Activated CD4-positive, alpha-beta memory T cell treated with anti-CD3 and anti-CD28 coated beads for 36 hours (primary cell): ENCODE measurements at places on chromosomes 1 and 21.

DNA sequence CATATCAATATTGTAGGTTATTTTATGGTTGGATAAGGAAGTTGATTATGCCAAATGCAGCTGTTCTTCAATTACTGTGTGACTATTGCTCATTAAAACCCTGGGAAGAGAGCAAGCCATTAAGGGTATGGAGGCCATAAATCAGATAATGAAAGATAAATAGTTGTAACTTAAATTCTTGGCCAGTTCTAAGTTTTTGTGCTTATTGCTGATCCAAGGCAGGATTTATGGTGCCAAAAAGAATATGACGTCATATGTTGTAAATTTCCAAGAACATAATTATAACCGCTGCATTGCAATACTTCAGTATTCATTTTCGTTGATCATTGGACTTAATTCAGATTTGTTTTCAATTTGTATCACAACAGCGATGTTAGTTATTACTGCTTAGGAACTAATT, 211.6 kb downstream of the LRRC40 start:
- no peak for DNase-seq

- DNase-seq = no peak
Measured at GRCh38 chr1:82901561-82901960, 1097.4 kb downstream of the TTLL7 start.

GRCh38 chr21:39074508-39074907, 108.7 kb downstream of the PSMG1 start:
- DNase-seq = no peak

DNA sequence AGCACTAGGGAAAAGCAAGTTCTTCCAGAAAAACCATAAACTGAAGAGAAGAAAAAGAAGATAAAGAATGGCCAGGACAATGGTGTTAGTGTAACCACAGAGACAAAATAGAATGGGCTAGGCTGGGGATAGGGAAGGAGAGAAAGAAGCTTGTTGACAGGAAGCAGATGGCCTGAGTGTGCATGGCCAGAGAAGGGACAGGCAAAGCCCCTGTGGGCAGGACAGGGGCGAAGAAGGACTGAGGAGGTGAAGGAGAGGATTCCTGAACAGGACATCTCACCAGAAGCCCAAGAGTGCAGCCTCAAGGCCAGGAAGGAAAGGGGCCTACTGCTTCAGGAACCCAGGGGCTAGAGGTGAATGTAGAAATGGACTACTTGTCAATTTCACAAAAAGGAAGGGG, 29.3 kb downstream of the IQGAP3 start:
- DNase-seq = no peak

GRCh38 chr1:150187560-150187931, 37.8 kb downstream of the PLEKHO1 start:
- DNase-seq = no peak

DNA sequence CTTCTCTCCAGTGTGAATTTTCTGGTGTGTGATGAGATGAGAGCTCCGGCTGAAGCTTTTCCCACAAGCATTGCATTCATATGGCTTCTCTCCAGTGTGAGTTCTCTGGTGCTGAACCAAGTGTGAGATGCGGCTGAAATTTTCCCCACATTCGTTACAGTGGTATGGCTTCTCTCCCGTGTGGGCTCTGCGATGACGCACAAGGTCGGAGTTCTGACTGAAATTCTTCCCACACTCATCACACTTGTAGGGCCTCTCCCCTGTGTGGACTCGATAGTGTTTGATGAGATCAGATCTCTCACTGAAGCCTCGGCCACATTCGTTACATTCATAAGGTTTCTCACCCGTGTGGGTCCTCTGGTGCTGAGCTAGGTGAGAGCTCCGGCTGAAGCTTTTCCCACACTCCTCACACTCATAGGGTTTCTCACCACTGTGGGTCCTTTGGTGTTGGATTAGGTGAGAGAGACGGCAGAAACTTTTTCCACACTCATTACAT, 7.4 kb downstream of the ZNF436 start:
- peak; percentile 9 for DNase-seq

DNA sequence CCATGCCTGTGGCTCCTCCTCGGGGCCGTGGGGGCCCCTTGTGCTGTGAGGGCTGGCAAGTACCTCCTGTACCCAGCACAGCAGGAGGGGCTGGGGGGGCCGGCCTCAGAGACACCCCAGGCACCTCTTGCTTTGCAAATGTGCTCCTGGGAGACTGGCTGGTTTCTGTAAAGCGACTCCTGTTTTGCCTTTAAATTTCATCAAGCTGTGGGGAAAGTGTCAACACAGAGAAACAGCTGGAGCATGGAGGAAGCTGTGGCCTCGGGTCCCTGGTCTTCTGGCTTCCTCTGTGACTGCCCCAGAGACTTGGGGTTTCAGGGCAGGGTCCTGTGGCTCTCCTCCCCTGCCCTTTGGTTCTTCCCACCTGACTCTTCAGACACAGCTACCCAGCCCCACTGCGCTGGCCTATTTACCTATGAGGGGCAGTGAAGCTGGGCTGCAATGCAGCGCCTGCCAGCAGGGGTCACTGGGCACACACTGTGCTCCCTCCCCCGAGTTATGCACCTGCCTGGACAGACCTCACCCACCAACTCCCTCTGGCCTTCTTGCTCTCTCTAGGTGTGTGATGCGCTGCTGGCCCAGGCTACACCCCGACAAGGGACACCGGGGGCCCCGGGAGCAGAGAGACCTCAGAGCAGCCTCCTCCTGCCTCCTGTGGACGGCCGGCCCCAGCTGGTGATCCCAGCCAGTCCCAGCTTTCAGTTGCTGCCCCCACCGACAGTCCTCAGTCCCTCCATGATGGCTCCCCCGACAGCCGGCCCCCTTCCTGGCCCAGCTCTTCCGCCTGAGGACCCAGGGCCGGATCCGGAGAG, 17.6 kb upstream of the PEX10 start:
- peak; percentile 38 for DNase-seq

- DNase-seq = no peak
Measured at GRCh38 chr1:62064829-62065407, 129.7 kb upstream of the L1TD1 start.

DNA sequence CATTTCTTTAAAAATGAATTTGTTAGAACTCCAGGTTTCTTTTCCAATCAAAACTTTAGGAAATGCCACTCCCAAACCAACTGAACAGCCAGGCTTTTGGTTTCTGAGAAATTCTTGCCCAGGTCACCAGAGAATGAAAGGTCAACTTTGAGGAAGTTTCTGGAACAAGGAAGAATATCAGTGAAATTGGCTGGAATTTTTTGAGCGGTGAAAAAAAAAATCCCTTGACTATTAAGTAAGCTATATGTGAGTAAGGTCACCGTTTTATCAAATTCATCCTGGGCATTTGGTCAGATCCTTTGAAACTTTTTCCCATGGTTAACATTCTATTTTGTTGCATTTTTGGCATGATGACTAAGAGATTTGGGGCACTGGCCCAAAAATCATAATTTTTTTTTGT, 469.3 kb downstream of the LTN1 start:
- no peak for DNase-seq

DNA sequence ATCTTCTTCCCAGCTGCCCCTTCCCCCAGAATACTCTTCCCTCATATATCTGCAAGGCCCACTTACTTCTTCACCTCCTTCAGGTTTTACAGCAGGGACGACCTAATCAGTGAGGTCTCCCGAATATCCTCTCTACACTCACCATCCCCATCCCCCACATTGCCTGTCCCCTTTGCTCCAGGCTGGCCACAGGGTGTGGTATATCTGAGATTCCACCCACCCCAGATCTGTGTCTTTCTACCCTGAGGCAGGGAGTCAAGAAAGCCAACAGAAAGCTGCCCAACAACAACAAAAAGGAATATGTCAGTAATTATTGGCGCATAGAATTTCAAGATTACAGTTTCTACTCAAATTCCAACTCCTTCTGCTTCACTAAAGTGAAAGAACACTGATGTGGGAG, 30.0 kb upstream of the OPRD1 start:
- no peak for DNase-seq

DNA sequence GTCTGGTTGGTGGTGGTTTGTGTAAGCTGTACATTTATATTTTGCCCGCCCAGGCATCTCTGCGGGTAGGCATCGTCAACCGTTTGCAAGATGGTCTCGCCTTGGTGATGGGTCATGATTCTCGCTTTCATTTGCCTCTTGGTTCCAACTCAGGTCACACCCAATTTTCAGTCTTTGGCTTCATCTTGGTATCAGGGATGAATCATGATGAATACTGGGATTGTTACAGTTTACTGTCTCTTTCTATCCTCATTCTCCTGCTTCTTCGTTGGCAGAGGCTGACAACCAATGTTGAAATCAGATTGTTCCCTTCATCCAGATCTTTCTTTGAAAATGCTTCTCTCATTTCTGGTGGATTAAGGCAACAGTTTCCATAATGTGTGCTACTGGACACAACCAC, 129.7 kb upstream of the KAZN start:
- DNase-seq = no peak

DNA sequence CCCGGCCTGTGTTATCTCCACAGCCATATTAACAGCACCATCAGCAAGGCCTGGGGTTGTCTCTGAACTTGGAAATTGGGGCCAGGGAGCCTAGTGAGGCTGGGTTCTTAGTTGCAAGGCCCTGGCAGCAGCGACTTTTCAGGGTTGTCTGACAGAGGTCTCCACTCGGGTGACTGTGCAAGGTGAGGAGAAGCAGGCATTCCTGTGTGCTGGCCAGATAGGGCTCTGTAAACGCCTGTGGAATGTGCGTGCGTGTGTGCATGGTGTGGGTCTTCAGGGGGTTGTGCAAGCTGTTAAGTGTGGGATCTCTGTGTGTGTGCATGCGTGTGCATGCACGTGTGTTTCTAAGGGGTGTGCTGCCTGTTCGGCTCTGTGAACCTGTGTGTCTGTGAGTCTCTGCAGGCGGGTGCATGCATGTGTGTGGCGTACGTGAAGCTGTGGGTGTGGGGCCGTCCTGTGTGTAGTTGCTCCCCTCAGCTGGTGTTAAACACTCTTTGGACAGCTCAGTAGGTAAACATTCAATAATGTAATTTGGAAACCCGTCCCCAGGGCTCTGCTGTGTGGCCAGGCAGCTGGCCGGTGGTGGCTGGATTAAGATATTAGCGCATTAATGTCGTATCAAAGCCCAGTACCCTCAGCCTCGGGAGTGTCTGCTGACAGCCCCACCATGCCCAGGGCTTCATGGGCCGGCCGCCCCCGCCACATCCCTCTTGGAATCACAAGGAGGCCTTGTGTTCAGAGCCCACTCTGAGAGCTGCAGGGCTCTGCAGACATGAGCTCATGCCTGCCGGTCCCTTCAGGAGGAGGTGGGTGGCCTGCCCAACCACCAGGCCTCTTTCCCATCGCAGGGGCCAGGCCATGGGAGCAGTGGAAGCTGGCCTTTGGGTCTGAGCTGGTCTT, 189.9 kb downstream of the FOXD2 start:
- DNase-seq = no peak

GRCh38 chr1:244826712-244827111, 8.7 kb upstream of the COX20 start:
- DNase-seq = no peak

GRCh38 chr1:244821134-244821533, 14.3 kb upstream of the COX20 start:
- no peak for DNase-seq

- DNase-seq = no peak
Measured at GRCh38 chr1:108947871-108948525, 15.3 kb downstream of the CLCC1 start.

- no peak for DNase-seq
Measured at GRCh38 chr1:9331558-9332346, 39.1 kb downstream of the SPSB1 start.

GRCh38 chr1:159339536-159339935, 37.4 kb downstream of the FCER1A start:
- DNase-seq = no peak

DNA sequence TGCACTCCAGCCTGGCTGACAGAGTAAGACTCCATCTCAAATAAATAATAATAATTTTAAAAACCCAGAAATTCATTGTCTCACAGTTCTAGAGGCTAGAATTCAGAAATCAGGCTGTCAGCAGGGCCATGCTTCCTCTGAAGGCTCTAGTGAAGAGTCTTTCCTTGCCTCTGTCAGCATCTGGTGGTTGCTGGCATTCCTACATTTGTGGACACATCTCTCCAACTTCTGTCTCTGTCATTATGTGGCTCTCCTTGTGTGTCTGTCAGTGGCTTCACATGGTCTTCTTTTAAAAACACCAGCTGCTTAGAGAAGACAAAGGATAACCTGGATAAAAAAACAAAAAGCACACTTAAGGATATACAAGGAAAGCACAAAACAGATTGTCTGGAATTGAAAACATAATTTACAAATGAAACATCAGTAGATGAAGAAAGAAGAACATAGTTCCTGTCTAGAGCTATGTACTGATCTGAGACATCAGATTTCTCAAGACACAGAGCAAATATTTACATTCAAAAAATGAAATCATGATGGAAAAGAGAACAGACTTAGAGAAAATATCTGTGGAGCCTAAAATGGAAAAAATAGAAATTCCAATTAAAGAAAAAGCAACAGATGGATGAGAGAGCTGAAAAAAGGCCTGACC, 32.7 kb upstream of the ASB17 start:
- no peak for DNase-seq

GRCh38 chr1:223260712-223261111, 103.3 kb downstream of the SUSD4 start:
- DNase-seq = no peak

DNA sequence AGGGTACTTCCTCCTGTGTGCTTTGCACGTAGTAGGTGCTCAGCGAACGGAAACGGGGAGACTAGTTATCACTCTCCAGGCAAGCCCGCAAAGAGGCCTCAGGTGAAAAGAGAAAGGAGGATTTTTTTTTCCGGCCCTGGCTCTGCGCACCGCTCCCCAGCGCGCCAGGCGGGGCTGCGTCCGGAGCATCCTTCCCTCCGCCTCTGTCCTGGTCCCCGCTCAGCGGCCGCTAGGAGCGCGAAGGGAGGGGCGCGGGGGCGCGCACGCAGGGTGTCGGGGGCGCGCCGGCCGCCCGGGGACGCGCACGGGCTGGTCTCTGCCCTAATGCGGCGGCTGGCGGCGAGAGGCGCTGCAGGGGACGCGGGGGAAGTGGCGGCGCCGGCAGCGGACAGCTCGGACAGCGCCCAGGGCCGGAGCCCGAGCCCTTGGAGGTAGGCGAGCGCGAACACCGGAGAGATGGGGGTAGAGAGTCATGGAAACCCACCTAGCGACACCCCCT, 42.3 kb upstream of the NFASC start:
- peak; percentile 69 for DNase-seq

GRCh38 chr21:28402616-28402989, 590.1 kb downstream of the LTN1 start:
- DNase-seq = no peak

DNA sequence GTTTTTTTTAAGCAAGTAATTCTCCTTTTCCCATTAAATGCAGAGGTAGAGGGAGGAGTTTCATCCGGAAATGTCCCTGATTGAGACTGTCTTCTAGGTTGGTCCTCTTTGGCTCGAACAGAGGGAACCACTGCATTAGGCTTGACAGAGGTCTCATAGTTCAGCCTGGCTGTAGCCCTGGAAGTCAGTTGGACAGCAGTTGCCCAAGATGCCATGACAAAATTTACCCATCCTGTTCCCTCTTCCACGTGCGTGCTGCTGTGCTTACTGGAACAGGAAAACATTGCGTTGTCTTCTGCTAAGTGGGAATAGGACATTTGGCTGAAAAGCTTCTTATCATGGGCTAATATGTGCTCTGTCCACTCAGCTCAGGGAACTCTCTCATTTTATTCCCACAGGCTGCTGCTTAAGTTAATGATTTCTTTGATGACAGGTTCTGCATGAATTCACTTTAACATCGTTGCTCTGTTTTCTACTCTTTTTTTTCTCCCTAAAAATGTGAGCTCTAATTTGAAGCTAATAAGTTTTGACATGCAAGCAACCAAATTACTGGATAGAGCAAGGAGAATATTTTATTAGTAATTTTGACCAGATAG, 18.0 kb downstream of the KCNK1 start:
- no peak for DNase-seq

GRCh38 chr1:147599362-147600118, 58.2 kb downstream of the BCL9 start:
- peak; percentile 98 for DNase-seq

- peak; percentile 13 for DNase-seq
Measured at GRCh38 chr1:220878191-220879075, 810 bp upstream of the HLX start.
